ENCODE measurements at places on chromosomes 6 and 20.

DNA sequence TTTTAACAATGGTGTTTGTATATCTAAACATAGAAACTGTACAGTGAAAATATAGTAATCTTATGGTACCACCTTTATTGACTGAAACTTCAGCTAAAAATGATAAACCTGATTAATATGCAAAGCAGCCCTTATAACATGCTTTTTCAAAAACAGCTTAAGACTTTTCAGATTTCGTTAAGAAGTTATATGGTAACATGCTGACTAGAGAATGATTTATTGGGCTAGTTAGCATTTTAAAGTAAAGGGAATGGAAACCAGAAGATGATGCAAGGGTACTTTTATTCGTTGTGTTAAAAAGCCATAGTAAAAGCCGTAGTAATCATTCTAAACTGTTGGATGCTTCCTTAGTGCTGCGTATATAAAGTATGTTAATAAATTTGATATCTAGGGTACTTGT is 50.5 kb downstream of the CBFA2T2 start:
- no peak for DNase-seq

DNA sequence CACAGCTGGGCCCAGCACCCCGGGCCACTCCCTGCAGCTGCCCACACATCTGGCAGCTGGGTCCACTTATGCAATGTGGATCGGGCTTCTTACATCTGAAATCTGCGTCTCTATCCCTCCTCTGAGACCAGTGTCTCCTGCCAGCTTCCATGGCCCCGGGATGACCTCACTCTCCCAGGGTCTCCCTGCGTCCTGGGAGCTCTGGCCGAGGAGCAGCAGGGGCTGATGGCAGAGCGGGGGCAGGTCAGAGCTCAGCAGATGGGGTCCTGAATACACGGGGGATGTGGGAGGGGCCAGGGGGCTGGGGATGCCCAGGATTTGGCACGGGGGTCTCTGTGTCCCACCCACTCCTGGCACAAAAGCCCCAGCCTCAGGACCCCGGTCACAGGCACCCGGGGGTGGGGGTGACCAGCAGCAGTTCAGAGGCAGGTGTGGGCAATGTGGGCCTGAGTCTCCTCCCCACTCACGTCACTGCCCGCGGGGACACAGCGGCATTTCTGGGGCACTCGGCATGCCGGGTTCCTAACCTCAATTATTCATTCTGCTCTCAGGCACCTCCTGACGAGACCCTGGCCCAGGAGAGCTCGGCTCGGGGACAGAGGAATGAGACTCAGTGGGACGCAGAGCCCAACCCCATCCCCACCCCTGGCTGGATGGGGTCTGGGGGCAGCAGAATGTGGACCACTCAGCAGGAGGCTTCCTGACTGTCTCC is 16.4 kb downstream of the CHRNA4 start:
- DNase-seq, result no peak

- no peak for DNase-seq
These were observed 127.4 kb upstream of the DST start for GRCh38 chr6:56770011-56770520.

DNA sequence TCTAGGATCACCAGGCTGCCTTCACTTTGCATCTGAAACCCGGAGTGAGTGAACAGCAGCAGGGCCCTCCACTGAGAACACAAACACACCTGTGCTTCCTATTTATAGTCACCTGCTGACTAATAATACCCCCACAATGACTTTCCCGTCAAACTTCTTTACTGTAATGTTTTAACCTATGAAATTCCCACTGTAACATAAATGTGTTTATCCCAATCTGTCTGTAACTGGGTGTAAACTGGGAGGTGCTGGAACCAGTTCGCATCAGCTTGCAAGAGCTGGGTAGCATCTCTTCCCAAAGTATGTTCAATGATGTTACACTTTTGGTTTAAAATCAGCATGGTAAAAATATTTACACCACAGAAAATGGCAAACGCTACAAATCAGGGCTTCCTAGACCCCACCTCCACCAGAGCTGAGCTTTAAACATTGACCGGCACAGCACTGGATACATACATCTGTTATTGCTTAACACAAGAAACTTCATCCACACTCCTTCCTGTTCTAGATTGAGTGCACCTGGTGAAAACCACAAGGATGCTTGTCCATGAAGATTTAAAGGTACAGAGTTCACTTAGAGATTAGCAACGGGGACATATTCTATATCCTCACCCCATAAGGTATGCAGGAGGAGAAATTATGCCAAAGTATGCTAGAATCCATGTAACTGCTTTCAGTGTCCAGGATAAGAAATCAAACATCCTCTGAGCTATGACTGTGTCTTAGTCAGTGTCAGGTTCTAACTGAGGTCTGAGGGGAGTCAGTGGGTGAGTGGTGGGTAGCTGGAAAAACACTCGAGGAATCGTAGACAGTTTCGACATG is 79.0 kb downstream of the ALDH8A1 start:
- no peak for DNase-seq

- no peak for DNase-seq
These were observed 72.3 kb downstream of the NCOA7 start for GRCh38 chr6:125863023-125863422.

GRCh38 chr6:56329271-56330050 is 82.1 kb upstream of the COL21A1 start:
- no peak for DNase-seq

DNA sequence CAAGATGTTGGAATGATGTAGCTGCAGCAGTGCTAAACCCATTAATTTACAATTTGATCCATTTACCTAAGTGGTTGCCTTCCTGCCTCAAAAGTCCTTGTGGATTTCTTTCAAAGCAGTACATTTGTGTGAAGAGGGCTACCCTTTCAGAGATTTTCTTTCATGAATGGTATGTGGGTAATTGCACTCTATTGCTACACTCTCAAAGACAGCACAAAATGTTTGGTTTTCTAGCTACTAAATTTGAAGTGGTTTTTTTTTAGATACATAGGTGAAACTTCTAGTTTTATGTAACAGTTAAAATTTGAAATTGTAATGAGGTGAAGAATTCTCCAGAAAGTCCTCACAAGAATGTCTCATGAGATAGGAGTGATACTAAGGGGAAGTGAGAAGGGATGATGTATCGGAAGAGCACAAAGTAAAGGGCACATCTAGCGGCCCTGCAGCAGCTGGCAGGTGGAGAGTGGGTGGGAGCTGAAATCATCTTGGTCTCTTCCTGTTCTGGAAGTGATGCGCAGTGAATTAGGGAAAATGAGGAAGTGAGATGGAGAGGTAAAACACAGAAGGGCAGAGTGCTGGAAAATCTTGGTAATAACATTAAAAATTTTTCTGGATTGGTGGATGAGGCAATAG is 236.8 kb upstream of the MAN1A1 start:
- DNase-seq, result no peak

- DNase-seq, result no peak
These were observed 47.4 kb upstream of the KIF13A start for GRCh38 chr6:18034798-18035202.

GRCh38 chr6:152952866-152953509 is 29.9 kb downstream of the FBXO5 start:
- no peak for DNase-seq

- no peak for DNase-seq
These were observed 53.3 kb downstream of the CHMP4B start for GRCh38 chr20:33864324-33864963.

- DNase-seq, result no peak
These were observed 124.1 kb downstream of the SULF2 start for GRCh38 chr20:47660983-47661700.

- DNase-seq, result no peak
These were observed 92.7 kb upstream of the GLP1R start for GRCh38 chr6:38955861-38956260.

- no peak for DNase-seq
These were observed 11.6 kb upstream of the SCGN start for GRCh38 chr6:25640446-25640845.

DNA sequence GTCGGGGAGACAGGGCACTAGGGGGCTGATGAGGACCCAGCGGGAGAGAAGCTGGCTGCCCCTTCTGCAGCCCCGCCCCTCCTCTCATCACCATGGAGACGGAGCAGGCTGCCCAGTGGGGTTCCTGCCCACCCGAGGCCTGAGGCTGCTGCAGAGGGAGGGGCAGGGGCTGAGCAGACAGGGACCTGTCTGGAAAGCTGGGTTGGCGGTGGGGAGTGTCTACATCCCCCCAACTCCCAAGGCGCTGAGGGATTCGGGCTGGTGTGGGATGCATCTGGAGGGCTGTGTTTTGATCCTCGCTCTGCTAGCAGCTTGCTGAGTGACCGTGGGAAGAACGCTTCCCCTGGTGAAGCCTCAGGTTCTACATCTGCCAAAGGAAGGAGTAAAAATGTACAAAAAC is 1.2 kb upstream of the BPI start:
- DNase-seq, result no peak

- no peak for DNase-seq
These were observed 1266.8 kb downstream of the GRIK2 start for GRCh38 chr6:102660303-102660702.
